ENCODE measurements at places on chromosomes 13 and 19. TPM values are rescaled to one million over a fixed set of nuclear protein-coding genes. Genes with fewer than 3 reads are reported as not detected.

FLT3 gene
- total RNA-seq, result not detected

- DNase-seq, result no peak
These were observed 134.0 kb downstream of the MAB21L1 start for GRCh38 chr13:35342440-35342839.

DNA sequence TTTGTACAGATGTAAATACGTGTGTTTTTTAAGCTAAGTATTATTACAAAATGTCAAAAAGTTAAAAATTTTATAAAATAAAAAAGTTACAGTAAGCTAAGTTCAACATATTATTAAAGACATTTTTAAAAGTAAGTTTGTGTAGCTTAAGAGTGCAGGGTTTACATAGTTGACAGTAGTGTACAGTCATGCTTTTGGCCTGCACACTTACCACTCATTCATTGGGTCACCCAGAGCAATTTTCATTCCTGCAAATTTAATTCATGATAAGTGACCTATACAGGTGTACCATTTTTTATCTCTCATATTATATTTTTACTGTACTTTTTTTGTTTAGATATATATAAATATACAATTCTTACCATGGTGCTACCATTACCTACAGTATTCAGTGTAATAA is 769.9 kb upstream of the SLITRK6 start:
- no peak for DNase-seq

- peak; percentile 45 for DNase-seq
These were observed 54.3 kb downstream of the GARRE1 start for GRCh38 chr19:34308381-34309367.

DNA sequence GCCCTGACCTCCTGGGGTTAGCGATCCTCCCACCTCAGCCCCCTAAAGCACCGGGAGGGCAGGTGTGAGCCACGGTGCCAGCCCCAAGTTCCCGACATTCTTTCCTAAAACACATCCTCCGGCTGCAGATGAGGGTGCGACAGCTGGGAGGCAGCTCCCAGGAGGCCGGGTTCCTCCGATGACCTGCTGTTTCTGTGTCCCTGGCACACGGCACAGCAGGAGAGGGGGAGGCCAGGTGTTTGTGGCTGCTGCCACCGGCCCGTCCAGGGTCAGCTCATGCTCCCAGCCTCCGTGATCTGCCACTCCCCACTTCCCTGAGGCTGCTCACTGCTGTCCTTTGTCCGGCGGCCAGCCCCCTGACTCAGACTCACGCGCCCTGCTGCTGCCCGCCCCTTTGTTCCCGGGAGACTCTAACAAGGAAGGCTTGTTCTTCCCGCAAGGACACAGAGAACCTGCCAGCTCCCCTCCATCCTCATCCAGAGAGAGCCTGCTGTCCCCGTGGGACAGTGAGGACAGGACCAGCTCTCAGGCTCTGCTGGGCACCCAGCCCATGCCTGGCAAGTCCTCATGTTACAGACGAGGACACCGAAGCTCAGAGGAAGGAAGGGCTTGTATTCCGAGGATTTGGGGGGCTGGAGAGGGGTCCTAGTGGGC is 10.6 kb upstream of the MADCAM1 start:
- peak; percentile 42 for DNase-seq

DNA sequence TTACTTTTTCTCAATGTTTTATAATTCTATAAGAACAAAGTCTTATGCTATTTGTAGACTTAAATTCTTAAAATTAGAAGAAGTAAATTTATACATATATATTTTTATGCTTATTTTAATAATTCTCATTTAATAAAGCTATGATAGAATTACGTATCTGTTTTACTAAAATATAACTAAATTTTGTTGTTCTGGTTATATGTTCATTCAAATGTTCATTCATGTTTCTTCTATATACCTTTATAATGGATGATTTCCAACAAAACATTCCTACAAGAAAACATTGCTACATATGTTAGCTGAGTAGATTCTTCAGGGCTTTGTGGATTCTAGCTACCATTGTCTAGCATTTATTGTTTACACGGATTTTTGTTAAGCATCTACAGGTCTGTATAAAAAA is 634.3 kb upstream of the PCDH20 start:
- DNase-seq, result no peak

GJB2 gene
- total RNA-seq, result not detected

DNA sequence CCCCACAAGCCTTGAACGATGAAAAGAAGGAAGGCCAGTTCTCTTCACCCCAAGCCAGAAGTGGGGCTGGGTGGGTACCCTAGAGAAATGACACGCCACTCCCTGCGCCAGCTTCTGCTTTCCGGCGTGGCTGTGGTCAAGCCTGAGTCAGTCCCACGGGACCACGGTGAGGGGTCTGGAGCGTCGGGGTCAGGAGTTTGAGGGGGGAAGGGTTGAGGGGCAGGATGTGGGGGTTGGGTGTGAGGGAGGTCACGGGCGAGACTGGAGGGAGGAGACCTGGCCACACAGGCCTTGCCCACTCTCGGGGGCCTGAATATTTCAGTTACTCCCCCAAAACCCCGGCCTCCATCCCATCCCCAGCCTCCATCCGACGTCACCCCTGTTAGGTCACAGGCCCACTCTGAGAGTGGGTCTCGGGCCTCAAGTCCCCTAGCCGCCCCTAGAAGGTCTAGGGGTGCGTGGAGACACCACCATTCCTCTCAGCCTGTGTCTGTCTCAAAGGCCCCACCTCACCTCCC is 500 bp upstream of the IFI30 start:
- DNase-seq, result no peak

SYT3 gene
- total RNA-seq, result under 0.01 TPM

- no peak for DNase-seq
These were observed 27.2 kb downstream of the ADPRHL1 start for GRCh38 chr13:113425941-113426590.
